ENCODE measurements at places on chromosomes 2 and 18.

- no peak for DNase-seq
These were observed 24.6 kb upstream of the ACAA2 start for GRCh38 chr18:49837889-49838288.

GRCh38 chr2:27485496-27485895 is 4.0 kb downstream of the IFT172 start:
- no peak for DNase-seq

GRCh38 chr2:127314193-127314988 is 20.4 kb upstream of the ERCC3 start:
- DNase-seq: no peak

GRCh38 chr2:127218812-127219170 is 1.3 kb downstream of the CYP27C1 start:
- no peak for DNase-seq

DNA sequence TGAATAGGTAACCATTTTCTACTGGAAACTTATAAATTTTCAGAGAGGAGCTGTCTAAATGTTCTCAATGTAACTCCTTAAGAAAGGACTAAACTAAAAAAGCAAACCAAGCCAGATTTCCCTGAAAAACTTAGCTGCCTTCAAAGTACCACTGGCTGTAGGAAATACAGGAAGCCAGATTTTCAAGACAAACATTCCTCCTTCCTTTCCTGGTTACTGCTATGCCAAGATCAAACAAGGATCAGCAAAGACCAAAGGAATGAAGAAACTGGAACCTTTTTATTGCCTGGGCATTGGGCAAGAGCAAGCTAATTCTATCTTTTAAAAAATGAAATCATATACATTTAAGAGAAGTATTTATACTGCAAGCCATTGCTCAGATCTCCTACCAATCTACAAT is 212.7 kb downstream of the DYM start:
- no peak for DNase-seq

- DNase-seq: no peak
These were observed 31.9 kb upstream of the TFPI start for GRCh38 chr2:187586011-187586641.

GRCh38 chr2:128970332-128971116 is 651.9 kb upstream of the HS6ST1 start:
- no peak for DNase-seq

DNA sequence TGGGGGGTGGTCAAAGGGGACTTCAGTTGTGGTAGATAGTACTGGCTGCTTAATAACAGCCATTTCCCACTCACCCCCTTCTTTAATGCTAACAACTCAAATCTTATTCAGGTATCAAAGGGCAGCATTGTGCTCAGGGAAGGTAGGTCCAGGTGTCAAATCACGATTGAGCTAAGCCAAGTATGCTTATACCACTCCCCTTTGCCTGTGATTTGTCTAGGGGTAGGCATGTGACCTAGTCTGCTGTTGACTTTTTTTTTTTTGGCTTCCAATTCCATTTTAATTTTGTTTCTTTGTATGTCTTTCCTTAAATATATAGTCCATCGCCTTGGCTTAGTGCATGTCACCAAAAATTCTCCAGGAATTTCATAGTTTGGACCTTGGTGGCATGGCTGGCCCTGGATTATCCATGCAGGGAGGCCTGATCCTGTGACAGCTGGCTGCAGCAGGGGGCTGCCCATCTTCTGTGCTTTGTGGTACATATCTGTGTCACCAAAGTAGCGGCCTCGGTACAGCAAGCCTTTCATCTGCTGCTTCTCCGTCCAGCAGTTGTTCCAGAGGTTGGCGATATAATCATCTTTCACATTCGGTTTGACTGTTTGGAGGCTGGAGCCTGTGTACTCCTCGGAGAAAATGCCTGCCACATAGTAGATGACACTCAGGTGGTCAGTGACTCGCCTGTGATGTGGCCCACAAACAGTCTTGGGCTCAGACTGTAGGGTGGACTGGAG is 68.1 kb upstream of the SPRED2 start:
- DNase-seq: no peak
